Forelimb muscle (tissue), 1 donor: ENCODE measurements at places on chromosomes 7 and 10.
A peak's percentile ranks its signal among the peaks of the same experiment; 100 is the strongest.

- no peak for DNase-seq
These were observed 12.7 kb upstream of the CACUL1 start for GRCh38 chr10:118767297-118768040.

- no peak for DNase-seq
These were observed 322.9 kb upstream of the NRP1 start for GRCh38 chr10:33657154-33657908.

DNA sequence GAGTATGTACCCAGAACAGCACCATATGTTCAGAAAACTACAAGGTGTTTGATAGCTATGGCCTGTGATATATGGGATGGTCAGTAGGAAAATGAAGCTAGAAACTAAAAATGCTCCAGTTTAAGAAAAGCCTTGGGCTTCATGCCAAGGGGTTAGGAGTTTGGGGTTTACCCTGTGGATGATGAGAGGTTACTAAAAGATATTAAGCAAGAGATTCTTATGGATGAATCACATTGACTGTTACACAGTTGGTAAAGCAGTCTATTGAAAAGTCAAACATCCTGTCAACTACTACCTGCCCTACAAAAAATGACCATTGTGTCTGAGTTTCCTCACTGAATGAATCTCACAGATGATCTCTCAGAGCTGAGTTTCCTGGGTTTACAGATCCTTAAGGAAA, 166.2 kb upstream of the INHBA start:
- no peak for DNase-seq

- no peak for DNase-seq
These were observed 48.6 kb upstream of the NOBOX start for GRCh38 chr7:144452064-144452463.

DNA sequence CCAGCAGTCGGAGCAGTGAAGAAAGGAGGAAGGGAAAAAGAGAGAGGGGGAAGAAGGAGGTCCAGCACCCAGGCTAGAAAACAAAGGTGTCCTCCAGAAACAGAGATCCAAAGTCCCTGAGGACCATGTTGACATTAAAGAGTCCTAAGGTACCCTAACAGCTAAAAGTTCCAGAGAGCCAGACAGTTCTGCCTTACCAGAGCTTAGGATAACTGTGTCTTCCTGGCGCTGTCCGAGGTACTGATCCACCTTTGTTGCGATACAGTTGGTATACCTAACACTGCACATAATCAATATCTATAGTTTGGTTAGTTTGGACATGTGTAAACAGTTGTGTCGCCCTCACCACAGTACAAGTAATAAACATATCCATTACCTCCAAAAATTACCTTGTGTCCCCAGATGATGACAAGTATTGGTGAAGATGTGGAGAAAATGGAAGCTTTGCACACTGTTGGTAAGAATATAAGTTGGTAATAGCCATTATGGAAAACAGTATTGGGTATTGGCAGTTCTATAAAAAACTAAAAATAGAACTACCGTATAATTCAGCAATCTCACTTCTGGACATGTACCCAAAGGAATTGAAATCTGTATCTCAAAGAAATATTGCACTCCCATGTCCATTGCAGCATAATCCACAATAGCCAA, 59.8 kb downstream of the GRID1 start:
- DNase-seq: peak; percentile 4

GRCh38 chr10:23139677-23140076, 44.3 kb downstream of the MSRB2 start:
- DNase-seq: no peak

DNA sequence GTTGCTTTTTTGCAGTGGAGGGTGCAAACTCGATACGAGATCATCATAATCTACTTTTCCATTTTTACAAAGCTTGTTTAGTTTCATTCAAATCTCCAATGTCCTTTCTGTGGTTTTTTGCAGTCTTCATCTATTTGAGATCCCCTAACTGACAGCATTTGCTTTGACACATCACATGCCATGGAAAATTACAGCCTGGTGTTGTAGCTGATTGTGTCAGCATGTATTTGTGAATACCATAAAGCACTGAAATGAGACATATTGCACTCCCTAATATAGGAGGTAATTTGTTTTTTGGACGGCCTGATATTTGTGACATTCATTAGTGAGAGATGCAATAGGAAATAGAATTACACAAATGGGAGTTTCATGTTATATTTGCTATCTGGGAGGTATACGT, 620.8 kb downstream of the KCNMA1 start:
- no peak for DNase-seq

DNA sequence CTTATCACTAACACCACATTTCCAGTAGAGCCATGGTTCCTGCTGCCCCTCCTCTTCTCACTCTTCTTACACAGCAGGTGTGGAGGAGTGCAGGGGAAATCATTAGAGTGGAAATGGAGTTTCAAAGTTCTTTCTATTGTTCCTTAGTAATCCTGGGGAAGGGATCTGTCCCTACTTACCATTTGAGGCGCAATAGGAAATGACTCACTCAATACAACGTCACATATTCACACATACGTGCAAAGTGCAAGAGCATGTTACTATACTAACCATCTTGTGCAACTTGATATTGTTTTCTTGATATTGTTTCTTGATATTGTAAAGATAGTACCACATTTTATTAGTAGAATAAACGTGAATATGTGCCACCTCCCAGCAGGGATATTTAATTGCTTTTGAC, 1010.2 kb downstream of the DNAJB9 start:
- DNase-seq: no peak

DNA sequence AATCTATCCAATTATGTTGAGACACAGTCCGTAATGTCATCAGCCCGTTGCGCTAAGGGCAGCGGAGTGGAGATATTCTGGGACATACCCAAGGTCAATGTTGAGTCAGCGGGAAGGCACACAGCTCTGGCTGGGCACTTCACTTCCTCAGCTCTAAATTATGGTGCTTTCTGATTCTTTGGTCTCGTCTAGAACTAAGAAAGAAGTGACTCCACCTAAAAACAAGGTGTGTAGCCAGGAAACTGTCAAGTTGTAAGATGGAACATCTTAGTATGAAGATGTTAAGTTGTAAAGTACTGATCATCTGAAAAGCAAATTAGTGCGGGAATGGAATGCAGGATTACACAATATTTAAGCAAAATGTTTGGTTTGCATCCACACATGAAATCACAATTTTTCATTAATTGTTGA, 43.1 kb downstream of the BAIAP2L1 start:
- DNase-seq: no peak

DNA sequence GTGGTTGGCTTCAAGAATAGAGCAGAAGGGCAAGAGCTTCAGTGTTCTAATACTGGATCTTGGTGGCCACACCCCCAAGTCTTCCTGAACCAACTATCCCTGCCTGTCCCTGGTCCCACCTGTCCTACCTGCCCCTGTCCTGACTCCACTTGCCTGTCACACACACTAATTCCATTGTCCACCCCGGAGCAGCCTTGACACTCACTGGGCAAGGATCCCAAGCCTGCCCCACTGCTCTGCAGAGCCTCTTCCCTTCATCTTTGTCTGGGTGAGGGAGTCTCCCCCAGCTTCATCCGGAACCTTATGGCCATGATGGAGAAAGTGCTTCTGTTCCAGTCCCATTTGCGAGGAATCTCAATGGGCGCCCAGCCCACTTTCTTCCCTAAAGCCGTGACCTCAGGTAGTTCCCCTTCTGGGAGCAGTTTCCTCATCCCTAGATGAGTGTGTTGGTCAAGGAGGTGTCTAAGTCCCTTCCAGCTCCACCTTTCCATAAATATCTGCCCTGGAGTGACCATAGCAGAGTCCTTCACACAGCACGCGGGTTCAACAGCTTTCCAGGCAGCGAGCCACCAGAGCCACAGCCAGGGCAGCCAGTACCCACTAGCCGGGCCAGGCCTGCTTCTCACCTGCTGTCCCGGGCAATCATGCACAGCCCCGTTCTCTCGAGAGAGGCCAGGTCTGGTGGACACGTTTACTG, 61.5 kb downstream of the VIPR2 start:
- DNase-seq: no peak

DNA sequence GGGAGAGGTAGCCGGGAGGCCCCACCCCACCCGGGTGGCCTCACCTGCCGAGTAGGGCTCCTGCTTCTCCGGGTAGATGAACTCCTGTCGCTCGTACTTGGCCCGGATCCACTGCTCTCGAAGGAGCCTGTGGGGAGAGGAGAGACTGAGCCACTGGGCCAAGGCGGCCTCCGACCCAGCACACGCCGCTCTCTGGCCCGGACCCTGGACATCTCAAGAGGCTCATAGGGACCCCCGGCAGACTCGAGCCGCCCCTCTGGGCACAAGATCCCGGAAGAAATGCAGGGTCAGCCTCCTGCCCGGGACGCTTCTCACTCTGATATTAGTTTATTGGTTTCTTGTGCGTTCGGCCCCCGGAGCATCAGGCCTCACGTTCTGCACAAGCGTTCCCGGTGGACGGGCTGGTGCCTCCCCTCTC, 34.5 kb downstream of the ADAP1 start:
- DNase-seq: no peak

DNA sequence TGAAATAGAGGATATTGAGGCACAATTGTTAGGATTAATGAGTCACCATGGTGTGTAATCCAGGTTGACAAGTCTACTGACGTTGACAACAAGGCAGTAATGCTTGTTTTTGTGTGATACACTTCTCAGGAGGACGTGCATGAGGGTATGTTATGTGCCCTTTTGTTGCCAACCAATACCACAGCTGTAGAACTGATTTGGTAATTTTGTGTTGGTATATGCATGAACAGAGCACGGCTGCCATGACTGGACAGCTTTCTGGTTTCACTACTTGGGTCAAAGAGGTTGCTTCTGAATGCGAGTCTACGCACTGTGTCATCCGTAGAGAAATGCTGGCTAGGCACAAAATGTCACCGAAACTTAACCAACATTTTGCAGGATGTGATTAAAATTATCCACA, 32.9 kb downstream of the PHTF2 start:
- no peak for DNase-seq

GRCh38 chr7:72098807-72099580, 313.1 kb downstream of the CALN1 start:
- no peak for DNase-seq

GRCh38 chr7:116873619-116874018, 11.2 kb downstream of the CAPZA2 start:
- DNase-seq: no peak

DNA sequence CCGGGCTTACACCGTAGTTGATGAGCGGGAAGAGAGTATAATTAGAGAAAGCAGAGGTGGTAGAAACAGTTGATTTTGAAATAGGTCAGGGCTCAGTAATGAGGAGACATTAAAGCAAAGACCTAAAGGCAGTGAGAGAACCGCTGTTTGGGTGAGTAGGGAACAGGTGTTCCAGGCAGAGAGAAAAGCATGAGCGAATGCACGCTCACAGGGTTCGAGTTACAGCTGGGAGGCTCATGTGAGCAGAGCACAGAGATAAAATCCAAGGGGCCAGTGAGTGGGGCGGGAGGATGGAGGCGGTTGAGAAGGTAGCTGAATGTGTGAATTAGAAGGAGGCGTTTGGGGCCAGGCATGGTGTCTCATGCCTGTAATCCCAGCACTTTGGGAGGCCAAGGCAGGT, 39.9 kb downstream of the APBB1IP start:
- DNase-seq: no peak

DNA sequence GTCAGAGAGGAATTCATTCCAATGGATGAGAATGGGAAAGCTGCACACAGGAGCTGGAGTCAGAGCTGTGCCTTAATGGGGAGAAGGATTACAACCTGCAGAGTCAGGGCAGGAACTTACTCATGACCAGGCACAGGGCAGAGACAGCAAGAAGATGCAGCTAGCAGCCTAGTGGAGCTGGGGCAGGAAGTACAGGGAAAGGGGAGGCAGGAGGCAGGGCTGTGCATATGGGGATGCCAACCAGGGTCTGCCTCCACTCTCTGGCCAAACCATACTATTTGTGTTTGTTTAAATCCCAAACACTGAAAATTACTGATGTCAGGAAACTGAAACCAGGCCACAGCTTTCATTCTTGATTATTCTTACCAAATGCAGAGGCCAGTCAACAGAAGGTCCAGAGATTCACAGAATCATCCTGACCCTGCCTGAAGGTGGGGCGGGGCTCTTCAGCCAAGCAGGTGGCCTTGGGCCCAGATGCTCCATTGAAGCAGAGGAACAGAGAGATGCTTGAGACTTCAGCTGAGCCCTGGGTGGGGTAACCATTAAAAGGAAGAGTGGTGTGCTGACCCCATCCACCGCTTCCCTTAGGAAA, 461.9 kb downstream of the KCNMA1 start:
- no peak for DNase-seq

- DNase-seq: no peak
These were observed 387.3 kb downstream of the HPSE2 start for GRCh38 chr10:98848361-98848760.

DNA sequence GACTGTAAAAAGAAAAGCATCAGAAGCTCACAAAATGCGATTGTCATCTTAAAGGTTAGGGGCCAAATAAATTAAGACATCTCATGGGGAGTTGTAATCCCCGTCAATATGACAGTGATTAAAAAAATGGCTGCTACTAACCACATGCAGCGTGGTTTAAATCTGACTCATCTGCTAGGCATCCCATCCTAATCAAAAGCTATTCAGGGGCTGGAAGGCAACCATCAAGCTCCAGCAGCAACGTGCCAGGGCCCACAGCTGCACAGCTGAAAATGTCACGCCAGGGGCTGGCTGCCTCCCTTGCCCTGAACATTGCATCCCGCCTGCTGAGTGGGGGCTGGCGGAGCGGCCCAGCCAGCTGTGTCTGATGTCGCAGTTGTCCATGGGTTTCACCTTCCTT, 66.3 kb upstream of the FRMD4A start:
- DNase-seq: peak; percentile 35

DNA sequence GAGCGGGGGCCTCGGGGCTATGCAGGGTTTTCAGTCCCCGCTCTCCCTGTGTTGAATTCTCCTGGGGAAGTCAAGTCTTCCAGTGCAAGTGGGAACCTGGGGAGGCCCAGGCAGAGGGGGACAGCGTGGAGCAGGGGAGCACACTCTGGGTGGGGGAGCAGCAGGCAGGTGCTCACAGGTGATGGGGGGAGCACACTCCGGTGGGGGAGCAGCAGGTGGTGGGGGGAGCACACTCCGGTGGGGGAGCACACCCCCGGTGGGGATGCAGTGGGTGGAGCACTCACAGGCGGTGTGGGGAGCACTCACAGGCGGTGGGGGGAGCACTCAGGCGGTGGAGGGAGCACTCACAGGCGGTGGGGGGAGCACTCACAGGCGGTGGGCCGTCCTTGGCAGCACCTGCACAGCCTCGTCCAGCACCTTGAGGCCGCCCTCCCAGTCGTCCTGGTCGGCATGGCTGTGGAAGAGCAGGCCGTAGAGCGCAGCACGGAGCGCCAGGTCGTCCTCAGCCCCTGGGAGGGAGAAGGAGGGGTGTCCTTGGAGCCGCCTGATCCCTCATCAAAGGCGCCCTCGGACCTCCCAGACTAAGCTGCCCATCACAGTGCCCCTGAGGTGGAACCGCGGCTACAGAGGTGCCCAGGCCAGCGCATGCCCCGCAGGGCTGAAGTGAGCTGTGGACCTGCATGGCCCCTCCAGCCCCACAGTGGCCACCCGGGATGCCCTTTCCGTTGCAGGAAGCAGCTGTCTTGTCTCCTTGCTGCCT, 56.7 kb downstream of the CFAP46 start:
- no peak for DNase-seq

DNA sequence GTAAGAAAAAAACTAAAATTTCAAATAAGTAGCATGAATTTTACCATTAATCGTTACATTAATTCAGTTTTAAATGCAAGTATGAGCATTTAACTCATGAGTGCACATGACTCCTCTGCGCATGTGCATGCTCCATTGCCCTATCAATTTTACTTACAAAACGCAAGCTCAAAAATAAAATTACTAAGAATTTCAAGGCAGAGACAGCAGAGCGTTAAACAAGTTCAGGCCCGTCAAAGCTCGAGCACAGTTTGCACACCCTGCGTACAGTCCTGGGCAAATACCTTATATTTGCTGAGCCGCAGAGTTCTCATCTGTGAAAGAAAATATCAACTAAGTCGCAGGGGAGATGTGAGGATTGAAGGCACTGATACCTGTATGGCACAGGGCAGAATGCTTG, 373.6 kb downstream of the BBS9 start:
- no peak for DNase-seq
